Thoracic aorta (tissue), 2 donors: ENCODE measurements at places on chromosomes 6 and 20.

- no peak for DNase-seq
Observed at GRCh38 chr6:21902628-21903169, 309.1 kb downstream of the SOX4 start.

- DNase-seq = no peak
Observed at GRCh38 chr6:43895656-43896328, 125.8 kb downstream of the VEGFA start.

DNA sequence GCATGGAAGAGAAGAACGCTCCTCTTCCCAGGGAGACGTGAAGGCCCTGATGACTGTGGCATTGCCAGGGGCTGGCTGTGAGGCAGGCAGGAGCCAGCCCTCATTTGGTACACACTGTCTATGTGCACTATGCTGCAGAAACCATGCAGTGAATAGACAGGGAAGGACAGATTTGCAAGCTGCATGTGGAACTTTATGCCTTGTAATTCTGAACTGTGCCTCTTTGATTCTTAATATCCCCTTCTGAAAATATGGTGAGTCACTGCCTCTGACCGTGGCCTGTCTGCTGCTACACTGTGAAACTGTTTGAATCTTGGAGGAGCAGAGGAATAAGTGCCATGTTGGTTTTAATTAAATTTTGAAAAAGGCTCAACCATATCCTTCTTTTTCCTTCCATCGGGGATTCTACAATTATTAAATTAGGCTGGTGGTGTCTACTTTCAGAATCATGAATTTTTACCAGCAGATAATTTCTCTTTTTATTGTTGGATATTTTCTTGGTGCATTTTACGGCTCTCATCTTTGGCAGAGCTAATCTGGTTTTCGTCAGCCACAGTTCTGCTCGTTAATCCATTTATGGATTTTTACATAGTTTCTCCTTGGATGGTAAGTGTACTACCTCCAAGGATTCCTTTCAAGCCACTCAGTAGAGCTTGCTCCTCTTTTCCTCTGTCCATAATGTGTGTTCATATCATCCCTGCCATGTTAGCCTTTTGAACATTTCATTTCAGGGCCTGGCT lies 301.0 kb upstream of the SLC35B3 start:
- DNase-seq = no peak

DNA sequence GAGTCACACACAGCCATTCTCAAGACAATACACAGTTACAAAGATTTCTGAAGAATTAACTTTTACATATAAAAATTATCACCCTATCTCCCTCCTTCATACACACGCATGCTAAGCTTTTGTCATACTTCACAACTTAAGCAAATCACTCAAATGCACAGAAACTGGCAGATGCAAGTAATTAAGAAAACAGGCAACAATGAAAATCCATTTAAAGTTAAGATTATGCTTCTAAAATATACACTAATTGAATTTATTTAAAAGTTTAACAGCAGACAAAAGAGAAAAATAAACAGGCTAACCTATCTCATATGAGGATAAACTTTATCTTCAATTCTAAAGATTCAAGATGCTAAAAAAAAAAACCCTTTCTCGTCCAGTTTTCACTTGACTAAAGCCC lies 68.4 kb downstream of the DST start:
- DNase-seq = no peak

DNA sequence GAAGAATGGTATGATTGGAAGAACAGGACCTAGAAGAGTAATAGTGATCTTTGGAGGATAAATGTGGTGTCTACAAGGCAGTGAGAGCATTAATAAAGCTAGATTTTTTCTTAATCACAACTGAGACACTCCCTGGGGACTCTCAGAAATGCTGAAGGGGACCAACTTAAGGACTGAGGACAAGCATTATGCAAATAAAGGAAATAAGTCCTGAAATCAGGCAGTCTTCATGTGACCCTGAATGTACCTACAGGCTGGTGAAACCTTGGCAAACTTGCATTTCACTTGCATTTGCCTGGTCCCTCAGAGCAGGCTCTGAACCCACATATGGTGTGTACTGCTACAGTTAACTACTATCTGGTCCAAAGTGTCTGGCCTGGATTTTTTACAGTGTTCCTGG lies 19.3 kb upstream of the TTK start:
- no peak for DNase-seq
